Naive B cell (primary cell): ENCODE measurements at places on chromosomes 6 and 20. TPM values are rescaled to one million over a fixed set of nuclear protein-coding genes. Genes with fewer than 3 reads are reported as not detected.

Gene ACSS1
- 105 TPM for polyA plus RNA-seq

Gene SLC26A8
- polyA plus RNA-seq: not detected

GRCh38 chr6:84979541-84979940, 215.1 kb upstream of the TBX18 start:
- H3K27ac ChIP-seq: no peak overlapping the region
- H3K4me3 ChIP-seq: no peak overlapping the region
- H3K4me1 ChIP-seq: no peaks in the 10 kb centered on the region
- no peaks in the 10 kb centered on the region for H3K27me3 ChIP-seq
- no peaks in the 10 kb centered on the region for H3K36me3 ChIP-seq
- no peak for DNase-seq

GRCh38 chr6:168439794-168440450, 1.1 kb upstream of the SMOC2 start:
- H3K4me1 ChIP-seq: peaks cover 3% of the 10 kb centered on the region
- peaks cover 6% of the 10 kb centered on the region for H3K36me3 ChIP-seq
- no peak overlapping the region for H3K27ac ChIP-seq
- H3K27me3 ChIP-seq: peaks cover 44% of the 10 kb centered on the region
- no peak for DNase-seq
- no peak overlapping the region for H3K4me3 ChIP-seq

DNA sequence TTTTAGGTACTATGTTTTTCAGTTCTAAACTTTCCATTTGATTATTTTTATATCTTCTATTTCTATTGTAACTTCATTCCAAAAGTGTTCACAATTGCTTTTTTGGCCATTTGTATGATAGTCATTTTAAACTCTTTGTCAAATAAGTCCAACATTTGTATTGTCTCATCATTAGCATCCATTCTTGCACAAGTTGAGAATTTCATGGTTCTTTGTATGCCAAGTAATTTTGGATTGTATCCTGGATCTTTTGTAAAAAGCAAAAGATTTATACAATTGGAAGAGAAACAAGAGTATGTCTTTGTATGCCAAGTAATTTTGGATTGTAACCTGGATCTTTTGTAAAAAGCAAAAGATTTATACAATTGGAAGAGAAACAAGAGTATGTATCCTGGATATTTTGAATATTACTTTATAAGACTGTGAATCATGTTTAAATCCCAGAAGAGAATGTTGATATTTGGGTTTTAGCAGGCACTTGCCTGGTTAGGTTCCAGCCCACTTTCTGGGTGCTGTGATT, 36.9 kb upstream of the NT5E start:
- no peak overlapping the region for H3K4me3 ChIP-seq
- DNase-seq: no peak
- no peak overlapping the region for H3K27ac ChIP-seq
- no peaks in the 10 kb centered on the region for H3K36me3 ChIP-seq
- H3K27me3 ChIP-seq: no peaks in the 10 kb centered on the region
- H3K4me1 ChIP-seq: peaks cover 10% of the 10 kb centered on the region

DNA sequence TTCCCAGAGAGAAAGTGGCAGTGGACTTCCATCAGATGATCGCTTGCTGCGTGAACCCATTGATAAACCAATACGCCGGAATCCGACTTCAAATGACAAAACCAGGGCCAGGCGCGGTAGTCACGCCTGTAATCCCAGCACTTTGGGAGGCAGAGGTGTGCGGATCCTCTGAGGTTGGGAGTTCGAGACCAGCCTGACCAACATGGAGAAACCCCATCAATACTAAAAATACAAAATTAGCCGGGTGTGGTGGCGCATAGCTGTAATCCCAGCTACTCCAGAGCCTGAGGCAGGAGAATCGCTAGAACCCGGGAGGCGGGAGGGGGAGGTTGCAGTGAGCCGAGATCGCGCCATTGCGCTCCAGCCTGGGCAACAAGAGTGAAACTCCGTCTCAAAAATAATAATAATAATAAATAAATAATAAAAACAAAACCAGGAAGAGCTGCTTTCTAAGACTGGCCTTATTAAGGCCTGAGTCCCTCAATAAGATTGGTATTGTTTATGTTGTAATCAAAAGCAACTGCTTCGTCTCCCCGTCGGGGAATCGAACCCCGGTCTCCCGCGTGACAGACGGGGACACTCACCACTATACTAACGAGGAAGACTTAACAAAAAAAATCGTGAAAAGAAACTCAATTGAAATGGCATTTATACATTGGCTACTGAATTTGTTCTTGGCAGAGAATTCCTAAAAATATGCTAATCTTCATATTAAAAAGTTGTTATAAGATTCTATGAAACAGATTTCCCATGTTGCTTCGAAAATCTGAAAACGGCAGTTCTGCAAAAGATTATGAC, 110.2 kb upstream of the ZNF184 start:
- no peak overlapping the region for H3K27ac ChIP-seq
- H3K4me1 ChIP-seq: no peaks in the 10 kb centered on the region
- H3K36me3 ChIP-seq: no peaks in the 10 kb centered on the region
